ENCODE measurements at places on chromosomes 5 and 9.

- no peaks in the 10 kb centered on the region for H3K27me3 ChIP-seq
- H3K4me3 ChIP-seq = no peak overlapping the region
- peaks cover 18% of the 10 kb centered on the region for H3K4me1 ChIP-seq
- H3K36me3 ChIP-seq = no peaks in the 10 kb centered on the region
- no peak overlapping the region for H3K27ac ChIP-seq
Observed at GRCh38 chr9:89225587-89225986, 47.0 kb upstream of the SHC3 start.

- H3K27me3 ChIP-seq = no peaks in the 10 kb centered on the region
- peaks cover 54% of the 10 kb centered on the region for H3K36me3 ChIP-seq
- no peak overlapping the region for H3K27ac ChIP-seq
- no peak for DNase-seq
Observed at GRCh38 chr9:83656032-83656680, 33.2 kb downstream of the IDNK start.

DNA sequence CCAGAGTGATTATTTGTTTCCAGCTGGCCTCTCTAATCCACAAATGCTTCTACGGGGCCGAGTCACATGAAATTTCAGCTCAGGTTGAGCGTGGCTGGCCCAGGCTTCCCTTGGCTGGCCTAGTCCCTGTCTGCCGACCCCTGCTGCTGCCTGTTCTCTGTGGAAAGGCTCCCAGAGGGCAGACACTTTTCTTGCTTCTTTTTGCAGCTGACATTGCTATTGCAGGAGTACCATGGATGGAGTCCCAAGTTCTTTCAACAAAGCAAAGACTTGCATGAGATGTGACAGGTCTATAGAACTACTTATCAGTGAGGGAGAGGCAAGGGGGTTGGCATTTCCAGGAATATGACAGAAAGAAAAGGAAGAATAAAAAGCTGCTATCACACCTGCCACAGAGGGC is 287.4 kb upstream of the ARRDC3 start:
- H3K4me1 ChIP-seq = peaks cover 13% of the 10 kb centered on the region
- no peaks in the 10 kb centered on the region for H3K36me3 ChIP-seq
- H3K4me3 ChIP-seq = no peak overlapping the region
- H3K27me3 ChIP-seq = no peaks in the 10 kb centered on the region
- peak; percentile 41 for DNase-seq
- no peak overlapping the region for H3K27ac ChIP-seq

- no peak overlapping the region for H3K4me3 ChIP-seq
- H3K36me3 ChIP-seq = no peaks in the 10 kb centered on the region
- DNase-seq = no peak
- H3K4me1 ChIP-seq = peaks cover 4% of the 10 kb centered on the region
- no peaks in the 10 kb centered on the region for H3K27me3 ChIP-seq
- no peak overlapping the region for H3K27ac ChIP-seq
Observed at GRCh38 chr5:57598756-57599155, 116.1 kb upstream of the ACTBL2 start.

DNA sequence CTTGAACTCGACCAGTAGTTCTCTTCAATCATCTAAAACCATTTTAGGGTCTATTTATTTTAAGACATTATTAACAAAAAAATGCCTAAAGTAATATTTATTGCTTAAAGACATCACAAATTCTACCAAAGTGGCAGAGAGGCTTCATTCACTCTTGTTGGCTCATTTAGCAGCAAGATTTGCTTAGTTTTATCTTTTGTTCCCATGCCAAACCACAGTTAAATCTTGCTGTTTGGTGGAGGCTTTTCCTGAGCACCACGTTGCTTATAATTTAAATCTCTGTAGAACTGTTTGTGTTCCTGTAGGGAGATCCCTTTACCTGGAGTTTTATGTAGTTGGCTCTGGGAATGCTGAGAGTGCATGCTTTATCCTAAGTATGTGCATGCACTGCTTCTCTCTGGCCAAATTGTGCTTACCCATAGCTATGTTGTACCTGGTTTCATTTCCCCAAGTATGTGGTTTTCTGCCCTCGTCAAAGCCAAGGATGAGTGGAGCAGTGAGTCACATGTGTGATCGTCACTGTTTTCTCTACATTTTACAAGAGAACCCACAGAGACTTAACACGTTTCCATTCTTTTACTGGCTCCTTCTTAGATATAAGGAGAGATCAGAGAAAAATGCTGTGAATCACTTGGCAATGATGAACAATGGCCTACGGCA is 42.1 kb upstream of the MAST4 start:
- no peak overlapping the region for H3K4me3 ChIP-seq
- H3K36me3 ChIP-seq = peaks cover 3% of the 10 kb centered on the region
- no peak for DNase-seq
- H3K27me3 ChIP-seq = no peaks in the 10 kb centered on the region
- no peaks in the 10 kb centered on the region for H3K4me1 ChIP-seq
- no peak overlapping the region for H3K27ac ChIP-seq

DNA sequence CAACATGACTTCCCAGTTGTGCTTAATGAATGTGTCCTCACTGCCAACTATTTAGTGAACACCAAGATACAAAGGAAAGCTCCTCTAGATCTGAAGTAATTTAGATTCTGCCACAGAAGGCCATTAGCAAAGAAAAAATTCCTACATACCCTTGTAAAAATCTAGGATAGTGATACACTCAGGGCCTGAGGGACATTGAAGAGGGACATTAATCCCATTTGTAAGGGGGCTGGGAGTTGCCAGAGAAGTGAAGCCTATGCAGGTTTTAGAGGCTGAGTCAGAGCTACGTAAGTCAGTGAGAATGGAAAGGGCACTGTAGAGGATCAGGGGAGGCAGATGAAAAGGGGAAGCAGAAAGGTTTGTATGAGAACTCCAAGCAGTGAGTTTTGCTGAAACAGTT is 286.9 kb upstream of the TARS1 start:
- no peaks in the 10 kb centered on the region for H3K4me1 ChIP-seq
- H3K27me3 ChIP-seq = no peaks in the 10 kb centered on the region
- H3K36me3 ChIP-seq = no peaks in the 10 kb centered on the region

- peaks cover 4% of the 10 kb centered on the region for H3K4me1 ChIP-seq
- peak; percentile 54 for DNase-seq
- no peak overlapping the region for H3K4me3 ChIP-seq
- H3K36me3 ChIP-seq = no peaks in the 10 kb centered on the region
- H3K27me3 ChIP-seq = peaks cover 3% of the 10 kb centered on the region
Observed at GRCh38 chr5:43110606-43111170, 10.0 kb upstream of the ZNF131 start.

- H3K36me3 ChIP-seq = peaks cover 16% of the 10 kb centered on the region
- peaks cover 51% of the 10 kb centered on the region for H3K4me1 ChIP-seq
- H3K27ac ChIP-seq = peak overlapping the region; percentile 98
- peaks cover 2% of the 10 kb centered on the region for H3K27me3 ChIP-seq
- peak overlapping the region; percentile 78 for H3K4me3 ChIP-seq
Observed at GRCh38 chr9:2241461-2241835, 226.3 kb downstream of the SMARCA2 start.

DNA sequence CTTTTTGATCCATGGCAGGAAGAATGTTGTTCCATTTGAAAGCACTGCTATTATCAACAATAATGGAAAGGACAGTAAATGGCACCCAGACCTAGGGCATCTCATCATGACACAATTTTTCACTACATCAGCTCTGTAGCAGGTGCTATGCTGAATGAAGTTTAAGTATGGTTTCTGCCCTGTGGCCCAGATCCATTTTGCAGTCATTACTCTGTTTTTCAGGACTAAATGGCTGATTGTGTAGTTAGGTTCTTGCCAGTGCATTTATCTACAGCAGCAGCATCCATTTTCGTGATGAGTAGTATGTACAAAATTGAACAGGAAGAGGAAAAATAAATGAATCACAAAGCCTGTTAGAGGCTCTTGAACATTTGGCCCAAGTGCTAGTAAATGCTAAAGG is 270.5 kb upstream of the CD180 start:
- H3K36me3 ChIP-seq = no peaks in the 10 kb centered on the region
- H3K4me3 ChIP-seq = no peak overlapping the region
- no peaks in the 10 kb centered on the region for H3K4me1 ChIP-seq
- DNase-seq = no peak
- no peaks in the 10 kb centered on the region for H3K27me3 ChIP-seq
- no peak overlapping the region for H3K27ac ChIP-seq

GRCh38 chr5:75551471-75551870 is 39.8 kb downstream of the POLK start:
- H3K27ac ChIP-seq = no peak overlapping the region
- no peaks in the 10 kb centered on the region for H3K36me3 ChIP-seq
- H3K4me3 ChIP-seq = no peak overlapping the region
- DNase-seq = no peak
- no peaks in the 10 kb centered on the region for H3K27me3 ChIP-seq

DNA sequence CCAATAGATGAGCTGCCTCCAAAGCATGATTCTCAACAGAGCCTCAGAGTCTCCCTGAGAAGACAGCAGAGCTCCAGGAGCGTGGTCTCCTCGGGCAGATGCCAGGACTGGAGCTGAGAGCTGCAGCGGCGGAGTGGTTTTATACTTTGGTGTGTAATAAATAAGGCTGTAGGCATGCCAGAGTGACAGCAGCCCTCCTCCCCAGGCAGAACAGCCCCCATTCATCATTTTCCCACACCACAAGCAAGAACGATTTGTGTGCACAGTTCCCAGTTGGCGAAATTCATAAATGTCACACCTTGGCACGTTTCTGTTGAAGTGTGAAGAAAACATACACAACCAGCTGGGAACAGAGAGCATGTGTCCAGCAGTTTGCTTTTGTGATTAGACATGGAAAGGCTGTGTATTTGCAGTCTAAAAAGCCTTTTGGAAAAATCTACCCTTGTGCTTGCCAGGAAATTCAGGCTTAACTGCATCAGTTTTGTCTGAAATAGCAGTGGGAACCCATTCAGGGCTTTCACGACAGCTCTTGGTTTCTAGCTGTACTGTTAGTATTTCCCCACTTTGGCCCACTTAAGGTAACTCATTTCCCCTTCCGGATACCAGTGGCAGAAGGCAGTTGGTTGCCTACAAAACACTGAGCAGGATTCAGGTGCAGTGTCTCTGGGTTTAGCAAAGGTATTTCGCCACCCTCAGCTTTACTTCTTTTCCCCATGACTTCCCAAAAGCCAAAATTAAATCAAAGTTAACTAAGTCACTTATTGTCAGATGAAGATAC is at the start of gene C1QTNF3:
Gene C1QTNF3 (minus strand): TSS at position 115 of the 778 bp plus-strand sequence. CDS start 88 bp downstream, at position 27.
- H3K4me1 ChIP-seq = peaks cover 23% of the 10 kb centered on the region
- no peak within 1 kb of the TSS for H3K4me3 ChIP-seq
- no peak for DNase-seq
- no peaks in the 10 kb centered on the region for H3K36me3 ChIP-seq
- H3K27me3 ChIP-seq = peaks cover 3% of the 10 kb centered on the region
- H3K27ac ChIP-seq = no peak within 1 kb of the TSS

DNA sequence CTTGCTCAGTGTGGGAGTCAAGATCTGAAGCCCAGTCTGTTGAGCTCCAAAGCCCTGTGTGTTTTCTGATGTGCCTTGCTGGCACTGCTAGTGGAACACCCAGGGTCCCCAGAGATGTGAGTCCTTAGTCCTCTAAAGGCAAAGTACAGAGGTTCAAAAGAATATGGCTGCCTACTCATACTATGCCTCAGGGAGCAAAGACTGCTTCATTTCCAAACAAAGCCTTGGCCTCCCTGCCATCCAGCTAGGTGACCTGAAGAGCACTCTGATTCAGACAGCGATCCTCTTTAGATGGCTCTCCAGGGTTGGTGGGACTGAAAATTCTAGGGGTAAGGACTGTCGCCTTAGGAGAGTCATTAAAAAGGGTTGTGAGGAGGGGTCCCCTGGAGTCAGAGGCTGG is 2.0 kb downstream of the PRLR start:
- no peak overlapping the region for H3K4me3 ChIP-seq
- no peak for DNase-seq
- H3K27ac ChIP-seq = no peak overlapping the region
- no peaks in the 10 kb centered on the region for H3K36me3 ChIP-seq
- H3K27me3 ChIP-seq = peaks cover 7% of the 10 kb centered on the region
- peaks cover 25% of the 10 kb centered on the region for H3K4me1 ChIP-seq

GRCh38 chr9:127557466-127557869 is 54.6 kb upstream of the STXBP1 start:
- H3K36me3 ChIP-seq = 0 out of 2 replicates have a peak, but pooled peaks cover 3% of the 10 kb centered on the region
- no peak overlapping the region for H3K27ac ChIP-seq
- DNase-seq = no peak
- H3K27me3 ChIP-seq = no peaks in the 10 kb centered on the region
- H3K4me1 ChIP-seq = peaks cover 52% of the 10 kb centered on the region
- no peak overlapping the region for H3K4me3 ChIP-seq

GRCh38 chr9:85079349-85079748 is 409.8 kb downstream of the NTRK2 start:
- no peaks in the 10 kb centered on the region for H3K36me3 ChIP-seq
- no peak overlapping the region for H3K27ac ChIP-seq
- H3K4me1 ChIP-seq = peaks cover 22% of the 10 kb centered on the region
- H3K4me3 ChIP-seq = no peak overlapping the region

DNA sequence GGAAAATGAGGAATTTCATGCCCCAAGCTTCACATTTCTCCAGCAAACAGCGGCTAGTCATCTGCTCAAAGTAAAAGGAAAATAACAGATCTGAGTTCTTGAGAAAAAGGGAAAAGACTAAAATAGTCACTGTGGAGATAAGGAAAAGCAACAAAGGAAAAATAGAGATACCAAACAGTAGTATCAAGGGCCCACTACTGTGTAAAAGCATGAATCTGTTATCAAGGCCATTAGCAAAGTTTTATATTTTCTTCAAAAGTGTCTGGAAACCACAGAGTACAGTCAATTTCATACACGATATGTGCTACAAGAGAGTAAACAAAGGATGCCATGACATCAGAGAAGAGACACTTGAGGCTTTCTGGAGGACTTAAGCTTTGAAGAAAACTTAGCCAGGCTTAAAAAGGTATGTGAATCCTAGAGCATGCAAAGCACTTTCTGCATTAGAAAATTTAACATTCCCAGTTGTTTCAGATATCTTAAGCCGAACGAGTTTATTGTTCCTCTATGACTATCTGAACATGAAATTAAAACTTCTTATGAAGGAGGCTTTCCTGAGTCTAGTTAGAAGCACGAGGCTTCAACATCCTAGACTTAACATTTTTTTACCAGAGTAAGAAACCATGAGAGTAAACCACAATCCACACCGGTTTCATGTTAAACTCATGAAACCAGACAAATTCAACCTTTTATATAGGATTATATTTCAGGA is 1.2 kb downstream of the TTC33 start:
- no peak for DNase-seq
- no peak overlapping the region for H3K27ac ChIP-seq
- no peaks in the 10 kb centered on the region for H3K27me3 ChIP-seq
- H3K4me1 ChIP-seq = no peaks in the 10 kb centered on the region
- H3K4me3 ChIP-seq = no peak overlapping the region

GRCh38 chr5:1204693-1205242 is 3.4 kb downstream of the SLC6A19 start:
- H3K27ac ChIP-seq = no peak overlapping the region
- peaks cover 7% of the 10 kb centered on the region for H3K4me1 ChIP-seq
- H3K4me3 ChIP-seq = no peak overlapping the region
- DNase-seq = peak; percentile 31
- H3K36me3 ChIP-seq = no peaks in the 10 kb centered on the region
- H3K27me3 ChIP-seq = no peaks in the 10 kb centered on the region

GRCh38 chr5:150298701-150299451 is 3.8 kb downstream of the ARSI start:
- peak overlapping the region; percentile 21 for H3K27ac ChIP-seq
- H3K27me3 ChIP-seq = peaks cover 17% of the 10 kb centered on the region
- no peak overlapping the region for H3K4me3 ChIP-seq
- DNase-seq = no peak
- H3K4me1 ChIP-seq = peaks cover 32% of the 10 kb centered on the region
- H3K36me3 ChIP-seq = no peaks in the 10 kb centered on the region
